NCI-H1930 (cell line): ENCODE measurements at places on chromosomes 1 and 21.
A peak's percentile ranks its signal among the peaks of the same experiment; 100 is the strongest.

GRCh38 chr1:160768295-160768657, 27.7 kb upstream of the LY9 start:
- DNase-seq, result no peak

DNA sequence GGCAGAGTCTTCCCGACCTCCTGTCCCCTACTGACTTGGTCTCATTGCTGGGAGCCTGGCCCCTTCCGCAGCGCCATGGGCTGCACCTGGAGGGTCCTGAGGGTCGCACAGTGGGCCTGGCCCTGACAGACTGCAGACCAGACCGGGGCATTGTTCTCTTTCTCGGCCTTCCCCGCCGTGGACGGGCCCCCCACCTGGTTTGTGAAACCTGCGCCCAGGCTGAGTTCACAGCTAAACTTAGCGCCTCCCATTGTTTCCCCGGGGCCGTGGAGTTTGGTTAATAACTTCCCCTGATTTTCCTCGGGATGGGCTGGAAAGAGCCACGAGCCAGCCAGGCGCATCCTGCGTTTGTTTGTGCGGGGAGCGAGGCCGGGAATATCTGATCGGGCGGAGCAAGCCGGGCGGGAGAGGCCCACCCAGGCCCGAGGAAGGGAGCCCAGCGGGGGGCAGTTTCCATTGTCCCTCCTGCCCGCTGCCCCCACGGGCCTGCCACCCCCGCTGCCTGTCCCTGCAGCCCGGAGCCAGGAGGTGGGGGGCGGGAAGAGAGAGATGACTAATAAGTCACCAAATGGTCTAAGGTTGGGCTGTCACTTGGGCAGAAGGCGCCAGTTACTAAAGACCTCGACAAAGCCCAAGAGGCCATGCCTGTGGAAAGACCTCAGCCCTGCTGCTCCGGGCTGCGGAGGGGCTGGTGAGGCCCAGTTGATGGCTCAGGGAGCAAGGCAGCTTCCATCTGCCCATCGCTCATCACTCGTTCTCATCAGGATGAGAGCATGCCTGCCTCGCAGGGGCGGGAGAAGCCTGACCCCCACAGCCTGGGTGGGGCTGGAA, 39.0 kb upstream of the ARHGEF16 start:
- DNase-seq, result no peak

DNA sequence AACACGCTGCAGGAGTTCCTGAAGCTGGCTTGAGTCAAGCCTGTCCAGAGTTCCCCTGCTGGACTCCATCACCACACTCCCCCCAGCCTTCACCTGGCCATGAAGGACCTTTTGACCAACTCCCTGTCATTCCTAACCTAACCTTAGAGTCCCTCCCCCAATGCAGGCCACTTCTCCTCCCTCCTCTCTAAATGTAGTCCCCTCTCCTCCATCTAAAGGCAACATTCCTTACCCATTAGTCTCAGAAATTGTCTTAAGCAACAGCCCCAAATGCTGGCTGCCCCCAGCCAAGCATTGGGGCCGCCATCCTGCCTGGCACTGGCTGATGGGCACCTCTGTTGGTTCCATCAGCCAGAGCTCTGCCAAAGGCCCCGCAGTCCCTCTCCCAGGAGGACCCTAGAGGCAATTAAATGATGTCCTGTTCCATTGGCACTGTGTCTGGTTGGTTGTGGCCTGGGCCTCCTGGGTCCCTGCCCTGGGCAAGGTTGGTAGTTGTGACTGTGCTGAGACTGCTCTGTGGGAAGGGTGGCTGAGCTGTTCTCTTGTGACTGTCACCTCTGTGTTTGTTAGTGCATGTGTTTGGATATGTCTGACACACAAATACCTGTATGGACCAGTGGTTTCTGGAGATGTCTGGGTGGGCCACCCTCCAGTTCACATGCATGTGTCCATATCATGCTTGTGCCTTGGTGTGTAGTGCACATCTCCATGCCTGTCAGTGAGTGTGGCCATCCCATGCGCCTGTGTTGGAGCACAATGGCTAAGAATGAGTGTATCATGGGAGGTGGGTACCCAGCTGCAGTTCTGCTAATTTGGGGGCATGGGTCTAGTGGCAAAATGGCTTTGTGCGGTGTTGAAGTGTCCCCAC, 1.4 kb downstream of the SH3BGRL3 start:
- DNase-seq, result no peak

GRCh38 chr1:39046613-39047210, 20.6 kb downstream of the NDUFS5 start:
- no peak for DNase-seq

DNA sequence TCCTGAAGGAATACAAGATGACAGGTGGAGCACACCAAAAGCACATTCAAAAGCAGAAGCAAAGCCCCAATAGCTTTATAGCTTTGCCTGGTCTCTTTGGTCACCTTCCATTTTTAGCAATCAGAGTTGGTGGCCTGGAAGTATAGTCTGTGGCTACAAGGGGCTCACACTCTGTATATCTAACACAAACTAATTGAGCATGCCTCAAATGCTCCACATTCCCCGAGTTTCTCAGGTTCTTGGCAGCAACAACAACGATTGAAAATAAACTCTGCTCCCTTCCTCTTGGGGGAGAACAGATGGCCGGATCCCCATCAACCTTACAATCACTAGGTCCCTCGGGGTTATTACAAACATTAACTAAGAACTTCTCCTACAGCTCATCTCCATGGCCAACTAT, 24.9 kb upstream of the TADA1 start:
- DNase-seq, result no peak

DNA sequence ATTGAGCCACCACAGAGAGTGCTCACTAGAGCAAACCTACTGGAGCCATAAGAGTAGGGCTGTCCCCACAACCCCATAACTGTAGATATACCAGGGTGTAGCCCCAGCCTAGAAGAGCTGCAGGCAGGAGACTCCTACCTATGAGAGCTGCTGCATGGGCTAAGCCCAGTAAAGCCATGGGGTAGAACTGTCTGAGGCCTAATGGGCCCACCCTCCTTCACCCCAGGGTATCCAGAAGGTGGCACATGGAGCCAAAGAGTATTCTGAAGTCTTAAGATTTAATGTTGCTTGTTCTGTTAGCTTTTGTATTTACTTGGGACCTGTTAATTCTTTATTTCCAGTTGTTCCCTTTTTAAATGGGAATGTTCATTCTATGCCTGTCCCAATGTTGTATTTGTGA, 1193.7 kb upstream of the ADGRL2 start:
- no peak for DNase-seq

GRCh38 chr1:209756615-209757445, 977 bp downstream of the TRAF3IP3 start:
- DNase-seq, result no peak

- no peak for DNase-seq
Measured at GRCh38 chr1:24963099-24963872, 33.2 kb upstream of the RUNX3 start.

- DNase-seq, result no peak
Measured at GRCh38 chr1:110300412-110301085, 38.6 kb upstream of the RBM15 start.

- DNase-seq, result no peak
Measured at GRCh38 chr21:36092681-36093080, 22.9 kb downstream of the CBR1 start.

DNA sequence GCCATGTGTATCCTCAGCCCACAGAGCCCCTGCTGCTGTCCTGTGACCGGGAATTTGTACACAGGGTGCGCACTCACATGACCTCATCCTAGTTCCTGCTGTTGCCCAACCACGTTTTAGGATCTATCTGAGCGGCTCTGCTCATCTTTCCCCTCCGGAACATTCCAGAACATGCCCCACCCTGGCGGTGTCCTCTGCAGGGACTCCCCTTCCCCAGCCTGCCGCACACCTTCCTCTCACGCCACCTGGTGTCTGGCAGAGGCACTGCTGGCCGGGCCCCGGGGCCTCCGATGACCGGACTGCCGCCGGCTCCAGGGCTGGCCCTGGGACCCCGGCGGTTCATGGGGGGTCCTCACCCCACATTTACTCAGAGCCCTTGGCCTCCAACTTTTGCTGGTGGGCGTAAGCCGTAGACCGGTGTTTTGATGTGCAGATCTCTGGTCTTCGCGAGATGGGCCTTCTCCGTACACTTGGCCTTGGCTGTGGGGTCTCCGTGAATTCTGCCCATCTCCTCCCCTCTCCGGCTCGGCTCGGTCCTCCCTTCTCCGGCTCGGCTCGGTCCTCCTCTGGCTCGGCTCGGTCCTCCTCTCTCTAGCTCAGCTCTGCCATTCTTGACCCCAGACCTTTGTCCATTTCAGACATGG, 29.5 kb downstream of the ARHGEF16 start:
- DNase-seq, result no peak

GRCh38 chr1:200118779-200119505, 91.4 kb downstream of the NR5A2 start:
- DNase-seq, result no peak

DNA sequence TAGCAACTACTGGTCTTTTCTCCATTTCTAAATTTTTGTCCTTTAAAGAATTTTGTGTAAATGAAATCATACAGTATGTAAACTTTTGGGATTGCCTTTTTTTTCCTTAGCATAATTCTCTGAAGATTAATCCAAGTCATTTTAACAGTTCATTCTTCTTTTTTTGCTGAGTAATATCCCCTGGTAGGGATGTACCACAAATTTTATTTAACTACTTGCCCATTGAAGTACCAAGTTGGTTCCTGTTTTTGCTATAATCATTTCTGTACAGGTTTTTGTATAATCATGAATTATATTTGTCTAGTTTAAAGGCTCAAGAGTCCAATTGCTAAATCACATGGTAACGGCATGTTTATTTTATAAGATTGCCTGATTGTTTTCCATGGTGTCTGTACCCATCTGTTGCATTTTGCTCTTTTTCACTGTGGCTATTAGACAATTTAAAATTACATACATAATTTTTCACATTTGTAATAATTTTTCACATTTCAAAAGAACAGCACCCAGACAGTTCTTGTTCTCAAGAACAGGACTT, 891.1 kb downstream of the USP25 start:
- DNase-seq, result no peak

GRCh38 chr1:10084045-10084444, 51.3 kb downstream of the UBE4B start:
- DNase-seq, result no peak

GRCh38 chr1:6208723-6209660, 3.1 kb downstream of the RNF207 start:
- peak; percentile 46 for DNase-seq

DNA sequence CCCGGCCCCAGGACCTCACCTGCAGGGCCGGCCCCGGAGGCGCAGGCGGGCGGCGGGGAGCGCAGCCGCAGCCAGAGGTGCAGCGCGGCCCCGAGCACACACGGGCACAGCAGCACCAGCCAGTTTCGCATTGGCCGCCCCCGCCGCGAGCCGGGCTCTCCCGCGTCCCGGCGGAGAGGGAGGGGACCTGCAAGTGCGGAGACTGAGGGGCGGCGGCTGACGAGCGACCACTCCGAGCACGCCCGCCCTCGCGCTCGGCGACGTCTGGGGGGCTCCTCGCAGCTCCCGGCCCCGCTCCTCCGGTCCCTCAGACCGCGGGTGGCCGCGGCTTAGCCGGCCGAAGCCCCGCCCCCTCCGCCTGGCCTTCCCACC, at the start of gene B3GALNT2:
B3GALNT2 (minus strand) TSS at position 331 of the 372 bp plus-strand sequence; CDS start at position 131, 200 bp downstream.
- DNase-seq, result peak; percentile 78

GRCh38 chr1:57300186-57300585, 123.7 kb downstream of the DAB1 start:
- DNase-seq, result no peak

DNA sequence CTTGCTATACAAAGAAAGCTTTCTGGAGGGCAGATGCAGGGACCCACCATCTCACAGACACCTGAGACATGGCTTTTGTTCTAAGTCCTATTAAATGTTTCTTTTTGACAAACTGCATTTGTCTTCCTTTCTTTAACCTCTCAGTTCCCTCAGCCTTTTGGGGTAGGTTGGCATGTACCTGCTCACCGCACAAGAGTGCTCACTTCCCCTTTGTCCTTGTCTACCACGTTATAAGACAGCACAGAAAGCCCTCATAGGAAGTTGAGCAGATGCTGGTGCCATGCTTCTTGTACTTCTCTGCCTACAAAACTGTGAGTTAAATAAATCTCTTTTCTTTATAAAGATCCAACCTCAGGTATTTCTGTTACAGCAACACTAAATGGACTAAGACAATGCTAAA, 31.9 kb upstream of the RGS21 start:
- DNase-seq, result no peak

GRCh38 chr1:70910013-70910412, 137.6 kb downstream of the PTGER3 start:
- DNase-seq, result no peak

- DNase-seq, result no peak
Measured at GRCh38 chr1:236502579-236502971, 21.2 kb upstream of the LGALS8 start.

DNA sequence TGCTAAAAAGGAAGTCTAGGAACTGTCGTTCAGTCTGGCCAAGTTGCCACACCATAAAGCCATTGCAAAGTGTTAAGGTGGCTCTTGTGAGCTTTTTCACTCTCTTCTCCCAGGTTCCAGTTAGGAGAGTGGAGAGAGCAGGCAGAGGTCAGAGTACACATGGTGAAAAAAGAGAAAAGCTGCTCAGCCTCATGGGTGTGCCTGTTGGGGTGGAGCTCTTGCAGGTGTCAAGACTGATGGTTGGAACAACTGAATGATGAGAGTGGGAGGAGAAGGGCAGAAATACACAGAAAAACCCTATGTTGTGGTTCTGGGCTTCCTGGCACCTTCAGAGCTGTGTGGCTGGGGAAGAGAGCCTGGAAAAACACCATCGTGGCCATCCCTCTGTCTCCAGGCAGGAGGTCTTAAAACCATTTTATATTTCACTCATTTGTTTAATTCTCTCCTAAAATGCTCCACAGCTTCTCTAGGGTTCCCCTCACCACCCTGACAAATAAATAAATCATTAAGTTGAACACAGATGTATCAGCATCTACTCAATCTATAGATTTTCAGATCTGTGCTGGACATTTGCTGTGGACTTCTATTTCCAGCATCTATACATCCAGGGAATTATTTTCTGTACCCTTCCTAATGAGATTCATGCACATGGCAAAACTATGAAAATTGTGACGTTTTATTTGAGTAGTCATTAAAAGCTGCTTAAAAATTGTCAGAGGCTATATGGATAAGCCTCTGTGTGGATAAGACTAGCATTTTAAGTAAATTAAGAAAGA, 17.5 kb downstream of the UBASH3A start:
- no peak for DNase-seq

- DNase-seq, result no peak
Measured at GRCh38 chr1:107124694-107125093, 16.1 kb upstream of the NTNG1 start.

DNA sequence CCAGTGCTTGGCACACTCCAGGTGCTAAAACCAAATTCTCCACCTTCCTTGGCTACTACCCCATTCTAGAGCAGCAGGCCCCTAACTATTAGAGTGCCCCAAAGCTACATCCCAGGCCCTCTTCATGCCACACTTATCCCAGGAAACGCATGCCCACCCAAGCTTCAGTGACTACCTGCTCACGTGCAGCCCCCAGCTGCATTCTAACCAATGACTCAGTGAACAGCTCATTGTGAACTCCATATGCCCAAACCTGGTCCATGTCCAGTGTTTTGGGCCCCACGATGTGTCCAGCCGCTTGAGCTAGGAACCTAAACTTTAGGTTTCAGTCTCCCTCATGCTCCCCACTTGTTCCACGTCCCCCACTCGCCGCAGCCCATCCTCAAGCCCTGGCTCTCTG, 41.5 kb downstream of the NKAIN1 start:
- no peak for DNase-seq
